ENCODE measurements at places on chromosomes 11 and 22. TPM values are rescaled to one million over a fixed set of nuclear protein-coding genes. Genes with fewer than 3 reads are reported as not detected.

DNA sequence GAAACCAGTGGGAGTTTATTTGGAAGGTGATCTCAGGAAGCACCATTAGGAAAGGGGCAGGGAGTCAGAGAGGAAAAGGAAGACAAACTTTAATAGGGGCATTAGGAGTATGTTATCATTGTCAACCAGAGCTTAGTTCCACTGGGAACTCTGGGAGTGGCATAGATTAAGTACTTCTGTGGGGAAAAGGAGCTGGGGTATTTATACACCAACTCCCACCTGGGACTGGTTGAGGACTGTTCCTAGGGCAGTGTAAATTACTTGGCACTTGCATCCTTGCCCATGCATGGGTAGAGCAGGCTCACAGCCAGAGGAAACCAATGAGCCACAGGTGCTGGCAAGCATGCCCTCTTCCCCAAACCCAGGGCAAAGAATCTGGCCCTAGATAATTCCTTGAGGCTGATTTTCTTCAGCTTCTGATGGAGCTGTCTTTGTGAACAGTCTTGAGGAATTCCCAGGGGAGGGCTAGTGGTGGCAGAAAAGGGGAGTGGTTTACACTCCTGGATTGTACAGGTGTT lies 541.2 kb downstream of the MIAT start:
- no peak overlapping the region for H3K27ac ChIP-seq
- no peaks in the 10 kb centered on the region for H3K36me3 ChIP-seq
- no peak overlapping the region for H3K4me3 ChIP-seq
- no peaks in the 10 kb centered on the region for H3K27me3 ChIP-seq
- no peak for DNase-seq

DNA sequence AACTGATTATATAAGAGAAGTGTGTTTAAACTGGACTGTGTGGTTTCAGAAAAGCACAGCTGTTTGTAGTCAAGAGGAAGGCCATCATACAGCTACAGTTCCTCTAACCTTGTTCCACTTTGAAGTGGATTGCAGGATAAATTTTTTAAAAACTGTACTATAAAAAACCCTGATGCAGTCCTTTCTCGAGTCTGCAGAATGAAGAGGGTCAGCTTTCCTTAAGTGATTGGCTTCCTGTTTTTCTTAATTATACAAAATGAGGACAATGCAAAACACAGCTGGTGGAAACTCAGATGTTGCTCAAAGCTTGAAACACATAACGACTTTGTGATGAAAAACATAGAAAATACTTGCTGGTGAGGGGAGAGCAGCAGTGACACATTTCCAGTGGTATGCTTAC lies 1060.5 kb downstream of the DLG2 start:
- no peak overlapping the region for H3K4me3 ChIP-seq
- H3K27me3 ChIP-seq = no peaks in the 10 kb centered on the region
- DNase-seq = no peak
- no peaks in the 10 kb centered on the region for H3K4me1 ChIP-seq

DNA sequence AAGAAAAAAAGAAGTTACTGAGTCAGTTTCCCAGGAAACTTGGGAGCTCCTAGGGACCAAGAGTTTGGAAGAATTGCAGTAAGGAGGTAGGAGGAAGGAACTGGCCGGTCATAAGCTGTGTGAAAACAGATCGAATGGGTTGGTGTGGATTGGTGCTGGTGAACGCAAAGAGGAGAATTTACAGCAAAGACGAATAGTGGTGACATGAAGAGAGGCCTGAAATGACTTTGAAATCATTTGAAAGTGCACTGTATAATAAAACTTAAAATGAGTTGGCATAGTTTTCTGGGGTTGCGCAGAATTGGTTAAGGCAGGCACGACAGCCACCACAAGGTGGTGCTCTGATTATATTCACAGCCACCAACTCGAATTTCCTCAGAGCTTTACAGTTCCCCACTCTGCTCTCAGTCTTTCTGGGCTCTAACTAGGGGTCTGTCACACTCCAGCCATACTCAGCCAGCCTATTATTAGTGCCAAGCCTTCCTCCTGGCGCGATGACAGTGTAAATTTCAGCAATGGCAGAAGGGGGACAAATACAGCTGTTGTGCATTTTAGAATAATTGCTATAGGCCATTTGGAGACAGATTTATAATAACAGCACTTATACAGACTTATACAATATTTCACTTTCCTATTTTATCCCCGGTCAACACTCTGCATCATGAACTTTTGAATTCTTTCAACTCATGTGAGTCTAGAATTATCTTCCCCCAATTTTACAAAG lies 8.3 kb upstream of the HTR3B start:
- H3K27me3 ChIP-seq = no peaks in the 10 kb centered on the region
- no peaks in the 10 kb centered on the region for H3K36me3 ChIP-seq
- peak; percentile 56 for DNase-seq

The FDX1 gene
- total RNA-seq = 9.6 TPM

The CARD18 gene
- not detected for total RNA-seq
